BE2C (cell line): ENCODE measurements at places on chromosomes 13 and 19.

DNA sequence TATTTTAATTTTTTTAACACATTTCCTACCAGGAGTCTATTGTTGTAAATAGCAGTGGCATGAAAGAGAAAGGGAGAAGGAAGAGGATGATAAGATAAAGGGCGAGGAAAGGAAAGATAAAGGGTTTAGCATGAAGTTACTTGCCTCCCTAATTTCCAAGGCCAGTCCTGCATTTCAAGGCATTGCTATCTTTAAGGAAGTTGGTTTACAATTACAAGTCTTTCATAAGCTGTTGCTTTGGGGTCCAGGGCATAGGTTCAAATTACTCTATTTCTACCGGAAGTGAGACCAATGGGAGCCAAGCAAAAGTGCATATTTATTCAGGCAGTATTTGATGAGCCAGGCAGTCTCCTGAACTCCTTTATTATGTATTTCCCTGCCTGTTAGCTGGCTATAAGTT, 27.7 kb upstream of the UBL3 start:
- DNase-seq = no peak

- DNase-seq = no peak
Measured at GRCh38 chr13:92256211-92256610, 857.8 kb downstream of the GPC5 start.

- no peak for DNase-seq
Measured at GRCh38 chr13:30735025-30735871, at the start of gene ALOX5AP. ALOX5AP (plus strand) TSS chr13:30735543; CDS start chr13:30735606, 63 bp downstream.

- no peak for DNase-seq
Measured at GRCh38 chr13:59211606-59212005, 952.1 kb downstream of the DIAPH3 start.

- DNase-seq = no peak
Measured at GRCh38 chr13:72469906-72470305, 257.5 kb downstream of the MZT1 start.

GRCh38 chr19:33393286-33394005, 19.9 kb downstream of the CEBPG start:
- DNase-seq = peak; percentile 18

GRCh38 chr19:44499559-44499958, 763 bp downstream of the ZNF180 start:
- no peak for DNase-seq

DNA sequence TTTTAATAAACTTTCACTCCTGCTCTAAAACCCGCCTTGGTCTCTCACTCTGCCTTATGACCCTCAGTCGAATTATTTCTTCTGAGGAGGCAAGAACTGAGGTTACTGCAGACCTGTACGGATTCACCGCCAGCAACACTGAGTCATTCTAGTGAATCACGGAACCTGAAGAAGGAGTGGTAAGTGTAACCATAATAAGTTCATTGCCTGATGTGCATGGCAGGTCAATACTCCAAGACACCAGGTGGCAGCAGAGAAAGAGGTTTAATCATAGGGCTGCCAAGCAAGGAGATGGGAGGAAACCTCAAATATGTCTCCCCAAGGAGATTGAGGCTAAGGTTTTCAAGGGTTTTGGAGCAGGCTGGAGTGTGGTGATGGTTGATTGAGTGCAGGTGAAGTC, 204.3 kb upstream of the IPO5 start:
- DNase-seq = no peak

GRCh38 chr19:35959040-35959967, 23.1 kb downstream of the LRFN3 start:
- DNase-seq = peak; percentile 36

DNA sequence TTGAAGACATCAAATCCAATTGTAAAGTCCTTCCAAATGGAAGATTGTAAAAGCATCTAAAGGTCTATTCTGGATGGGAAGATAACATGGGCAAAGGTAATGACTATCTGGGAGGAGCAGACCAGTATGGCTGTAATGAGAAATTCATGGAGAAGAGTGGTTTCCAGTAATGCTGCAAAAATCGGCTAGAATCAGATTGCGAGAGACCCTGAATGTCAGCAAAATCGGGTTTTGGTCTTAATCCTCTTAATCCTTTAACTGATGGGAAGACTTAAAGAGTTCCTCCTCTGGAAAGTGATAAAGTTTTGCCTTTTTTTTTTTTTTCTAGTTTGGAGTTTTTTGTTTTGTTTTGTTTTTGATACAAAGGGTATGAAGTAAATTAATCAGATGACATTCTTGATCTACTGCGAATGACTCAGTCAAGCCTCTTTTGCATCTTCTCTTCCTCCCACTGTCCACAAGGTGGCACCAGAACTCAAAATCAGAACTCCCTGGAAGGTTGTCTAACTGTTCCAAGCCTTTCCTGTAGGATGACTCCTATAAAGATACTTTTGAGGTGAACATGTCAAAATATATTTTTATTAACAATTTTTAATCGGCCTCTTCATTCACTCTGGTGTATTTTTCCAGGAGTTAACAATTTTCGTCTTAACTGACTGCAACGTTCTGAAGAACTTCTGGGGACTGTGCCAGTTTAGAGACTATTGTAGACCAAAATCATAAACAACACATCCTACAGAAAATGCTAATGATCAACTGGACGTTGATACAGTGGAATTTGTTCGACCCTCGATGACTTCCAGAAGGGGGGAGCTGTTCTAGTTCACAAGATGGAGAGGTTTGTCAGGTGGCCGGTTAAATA, 213.3 kb upstream of the MIR17HG start:
- peak; percentile 55 for DNase-seq

- DNase-seq = no peak
Measured at GRCh38 chr13:50993371-50993770, 83.8 kb downstream of the RNASEH2B start.

GRCh38 chr19:38693380-38694223, 46.2 kb downstream of the ACTN4 start:
- DNase-seq = no peak

GRCh38 chr19:30842926-30843325, 470.7 kb downstream of the ZNF536 start:
- DNase-seq = no peak

DNA sequence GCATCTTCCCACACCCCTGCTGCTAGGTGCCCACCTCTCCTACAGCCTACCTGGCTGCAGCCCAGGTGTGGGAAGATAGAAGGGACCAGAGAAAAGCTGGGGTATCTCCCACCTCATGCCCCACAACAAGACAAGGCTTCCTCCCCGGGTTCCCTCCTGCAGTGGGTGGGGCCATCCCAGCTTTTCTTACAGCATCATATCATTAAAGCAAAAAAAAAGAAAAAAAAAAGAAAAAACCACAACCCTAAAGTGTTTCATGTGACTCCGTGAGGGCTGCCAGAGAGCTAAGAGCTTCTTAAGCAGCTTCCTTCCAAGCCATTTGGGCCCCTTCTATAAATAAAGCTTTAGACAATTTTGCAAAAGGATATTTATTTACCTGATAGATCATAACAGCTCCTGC, 455.4 kb upstream of the TSHZ3 start:
- no peak for DNase-seq

DNA sequence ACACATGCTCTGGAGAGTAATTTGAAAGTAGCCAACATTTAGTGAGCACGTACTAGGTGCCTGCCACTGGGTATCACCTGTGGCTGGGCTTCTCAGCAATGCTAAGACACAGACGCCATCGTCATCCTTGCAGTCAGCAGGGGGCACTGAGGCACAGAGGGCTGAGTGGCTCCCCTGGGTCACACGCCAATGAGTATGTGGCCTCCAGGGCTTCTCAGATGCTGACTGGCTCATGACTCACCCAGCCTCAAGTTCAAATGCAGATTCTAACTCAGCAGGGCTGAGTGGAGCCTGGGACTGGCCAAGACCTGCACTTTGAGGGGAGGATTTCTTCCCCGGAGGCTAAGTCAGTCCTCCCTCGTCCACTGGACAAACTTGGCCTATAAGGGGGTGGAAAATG, 115.1 kb upstream of the CACNA1A start:
- DNase-seq = no peak

GRCh38 chr19:35805526-35806102, 7.0 kb downstream of the PRODH2 start:
- no peak for DNase-seq

DNA sequence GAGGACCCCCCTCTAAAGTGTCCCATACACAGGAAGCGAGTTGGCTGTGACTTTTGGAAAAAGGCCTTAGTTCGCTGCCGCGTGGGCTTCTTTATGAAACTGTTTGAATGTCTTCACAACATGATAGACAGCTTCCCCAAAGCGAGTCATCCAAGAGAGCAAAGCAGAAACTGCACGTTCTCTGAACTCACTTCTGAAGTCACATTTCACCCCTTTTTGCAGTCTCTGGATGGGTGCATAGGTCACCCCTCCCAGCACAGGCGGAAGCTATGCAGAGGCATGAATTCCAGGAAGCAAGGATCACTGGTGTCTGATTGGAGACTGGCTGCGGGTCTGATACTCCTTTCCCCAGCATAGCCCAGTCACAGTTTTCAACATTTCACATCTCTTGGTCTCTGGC, 10.6 kb downstream of the GPI start:
- no peak for DNase-seq

- DNase-seq = no peak
Measured at GRCh38 chr19:17025361-17025760, 1.2 kb downstream of the CPAMD8 start.

- no peak for DNase-seq
Measured at GRCh38 chr19:54206030-54206830, 5.6 kb downstream of the RPS9 start.

DNA sequence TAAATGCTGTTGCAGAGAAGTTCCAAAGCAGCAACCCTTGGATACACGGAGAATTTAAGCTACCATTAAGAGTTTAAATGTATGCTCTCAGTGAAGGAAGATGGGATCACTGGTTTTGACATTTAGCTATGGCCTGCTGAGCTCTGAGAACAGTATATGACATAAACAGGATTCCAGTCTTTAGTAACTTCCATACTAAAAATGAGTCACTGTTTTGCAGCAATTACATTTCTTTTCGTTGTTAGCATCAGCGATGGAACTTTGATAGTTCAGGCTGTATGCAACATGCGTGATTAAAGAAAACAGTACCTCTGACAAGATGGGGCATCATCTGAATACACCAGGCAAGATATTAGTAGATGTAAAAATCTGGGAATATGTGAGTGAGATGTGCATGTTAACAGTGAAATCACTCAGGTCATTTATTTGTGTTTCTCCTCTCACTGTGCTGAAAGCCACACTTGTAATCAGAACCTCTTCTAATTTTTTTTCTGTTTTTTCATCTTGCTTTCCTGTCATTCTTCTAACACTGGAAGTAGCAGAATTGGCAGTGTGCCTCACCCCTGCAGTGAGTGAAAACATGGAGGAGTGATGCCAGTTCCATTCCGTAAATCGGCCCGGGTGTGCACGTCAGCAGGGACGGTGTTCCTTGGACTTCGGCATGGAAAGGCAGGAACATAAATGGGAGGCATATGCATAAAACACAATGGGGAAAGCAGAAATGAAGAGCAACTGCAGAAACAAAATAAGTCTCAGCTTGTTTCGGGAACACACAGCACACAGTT, 361.5 kb downstream of the OXGR1 start:
- DNase-seq = no peak

- no peak for DNase-seq
Measured at GRCh38 chr13:106804991-106805390, 237.1 kb upstream of the ARGLU1 start.

- no peak for DNase-seq
Measured at GRCh38 chr13:28035146-28035782, 46.8 kb upstream of the URAD start.

DNA sequence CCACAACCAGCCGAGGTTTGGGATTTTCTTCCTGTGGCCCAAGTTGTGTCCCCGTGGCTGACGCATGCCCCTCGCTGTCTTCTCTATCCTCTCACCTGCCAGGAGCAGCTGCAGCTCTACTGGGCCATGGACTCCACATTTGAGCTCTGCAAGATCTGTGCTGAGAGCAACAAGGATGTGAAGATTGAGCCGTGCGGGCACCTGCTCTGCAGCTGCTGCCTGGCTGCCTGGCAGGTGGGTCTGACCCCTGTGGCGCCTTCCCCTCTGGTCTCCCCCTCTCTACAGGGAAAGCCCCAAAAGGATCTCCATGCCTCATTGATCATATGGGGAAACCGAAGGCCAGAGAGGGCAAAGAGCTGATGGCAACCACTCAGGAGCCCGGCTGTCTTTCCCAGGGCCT, 14.6 kb downstream of the CBLC start:
- no peak for DNase-seq

DNA sequence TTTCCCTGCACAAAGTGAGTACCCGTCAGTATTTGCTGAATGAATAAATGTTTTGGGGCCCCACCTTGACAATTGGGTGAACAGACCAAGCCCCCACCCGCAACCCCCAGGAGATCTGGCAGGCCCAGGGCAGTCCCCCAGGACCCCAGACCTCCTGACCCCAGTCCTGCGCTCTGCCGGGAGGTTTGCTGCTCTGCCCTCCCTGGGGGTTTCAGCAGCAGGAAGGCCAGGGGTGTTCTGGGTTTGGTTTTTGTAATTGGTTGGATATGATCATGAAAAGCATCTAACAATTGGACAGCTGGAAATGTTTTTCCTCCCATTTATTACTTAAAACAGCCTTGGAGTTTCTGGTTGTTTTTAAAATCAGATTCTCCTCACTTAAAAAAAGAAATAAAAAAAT, 193.8 kb downstream of the URI1 start:
- peak; percentile 85 for DNase-seq

- DNase-seq = no peak
Measured at GRCh38 chr13:100552755-100553154, 35.8 kb downstream of the GGACT start.

DNA sequence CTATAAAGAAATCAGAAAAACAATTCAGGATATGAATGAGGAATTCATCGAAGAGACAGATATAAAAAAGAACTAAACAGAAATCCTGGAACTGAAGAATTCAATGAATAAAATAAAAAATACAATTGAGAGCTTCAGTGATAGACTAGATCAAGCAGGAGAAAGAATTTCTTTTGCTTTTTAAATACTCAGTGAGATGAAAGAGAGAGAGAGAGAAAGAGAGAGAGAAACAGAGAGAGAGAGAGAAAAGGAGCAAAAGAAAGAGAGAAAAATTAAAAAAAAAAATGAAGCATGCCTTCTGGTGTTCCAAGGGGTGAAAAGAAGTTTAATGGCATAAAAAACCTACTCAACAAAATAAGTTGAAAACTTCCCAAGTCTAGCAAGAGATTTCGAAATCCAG, 22.0 kb upstream of the SLC7A9 start:
- no peak for DNase-seq

- no peak for DNase-seq
Measured at GRCh38 chr13:49895826-49896225, 40.3 kb downstream of the SPRYD7 start.
